ENCODE measurements at places on chromosomes 13 and 19. TPM values are rescaled to one million over a fixed set of nuclear protein-coding genes. Genes with fewer than 3 reads are reported as not detected.

ZIM2 gene
- polyA plus RNA-seq, result 1.9 TPM

NBEA gene
- polyA plus RNA-seq, result 9.8 TPM

MAN2B1 gene
- 31.7 TPM for polyA plus RNA-seq

TICAM1 gene
- 6.3 TPM for polyA plus RNA-seq

PSG1 gene
- polyA plus RNA-seq, result 1.1 TPM

CDX2 gene
- polyA plus RNA-seq, result not detected

MCEMP1 gene
- 0.32 TPM for polyA plus RNA-seq
